ENCODE measurements at places on chromosomes 7 and 10.
A peak's percentile ranks its signal among the peaks of the same experiment; 100 is the strongest.

- no peaks in the 10 kb centered on the region for H3K4me1 ChIP-seq
- DNase-seq, result no peak
- no peaks in the 10 kb centered on the region for H3K36me3 ChIP-seq
- H3K27me3 ChIP-seq, result no peaks in the 10 kb centered on the region
Measured at GRCh38 chr10:37439826-37440225, 314.4 kb downstream of the ANKRD30A start.

- H3K27ac ChIP-seq, result no peak overlapping the region
- DNase-seq, result no peak
- peaks cover 5% of the 10 kb centered on the region for H3K4me1 ChIP-seq
- H3K27me3 ChIP-seq, result no peaks in the 10 kb centered on the region
- no peak overlapping the region for H3K4me3 ChIP-seq
- H3K36me3 ChIP-seq, result no peaks in the 10 kb centered on the region
Measured at GRCh38 chr10:114322344-114322743, 82.0 kb downstream of the AFAP1L2 start.

- H3K27ac ChIP-seq, result peak overlapping the region; percentile 26
- H3K4me3 ChIP-seq, result peak overlapping the region; percentile 3
- H3K36me3 ChIP-seq, result no peaks in the 10 kb centered on the region
- H3K4me1 ChIP-seq, result peaks cover 22% of the 10 kb centered on the region
- H3K27me3 ChIP-seq, result no peaks in the 10 kb centered on the region
- no peak for DNase-seq
Measured at GRCh38 chr7:116511552-116512519, 12.3 kb downstream of the CAV2 start.

DNA sequence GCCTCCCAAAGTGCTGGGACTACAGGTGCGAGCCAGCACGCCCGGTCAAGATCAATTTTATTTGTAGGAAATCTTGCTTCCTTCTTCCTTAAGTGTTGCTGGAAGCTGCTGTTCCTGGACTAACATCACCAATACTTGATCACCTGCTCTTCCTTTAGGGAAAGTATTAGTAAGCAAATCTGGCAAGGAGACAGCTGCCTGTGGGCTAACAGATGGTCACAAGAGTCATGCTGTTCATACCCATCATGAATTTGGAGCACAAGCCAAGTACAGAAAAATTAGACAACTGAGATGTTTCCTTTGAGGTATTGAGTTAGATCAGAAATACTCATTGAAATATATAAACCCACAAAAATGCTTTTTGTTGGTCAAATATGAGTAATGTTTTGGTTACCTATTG, 27.9 kb downstream of the BAIAP2L1 start:
- peaks cover 3% of the 10 kb centered on the region for H3K36me3 ChIP-seq
- no peak overlapping the region for H3K4me3 ChIP-seq
- peaks cover 13% of the 10 kb centered on the region for H3K4me1 ChIP-seq
- DNase-seq, result no peak
- H3K27me3 ChIP-seq, result no peaks in the 10 kb centered on the region
- no peak overlapping the region for H3K27ac ChIP-seq

- H3K27ac ChIP-seq, result peak overlapping the region; percentile 75
- no peak overlapping the region for H3K4me3 ChIP-seq
- H3K36me3 ChIP-seq, result peaks cover 9% of the 10 kb centered on the region
- peaks cover 62% of the 10 kb centered on the region for H3K4me1 ChIP-seq
- no peaks in the 10 kb centered on the region for H3K27me3 ChIP-seq
- DNase-seq, result no peak
Measured at GRCh38 chr7:137965942-137966640, 35.8 kb downstream of the CREB3L2 start.

GRCh38 chr10:11042357-11042756, 24.7 kb downstream of the CELF2 start:
- DNase-seq, result no peak
- no peak overlapping the region for H3K4me3 ChIP-seq
- no peak overlapping the region for H3K27ac ChIP-seq
- H3K4me1 ChIP-seq, result no peaks in the 10 kb centered on the region
- no peaks in the 10 kb centered on the region for H3K36me3 ChIP-seq
- H3K27me3 ChIP-seq, result peaks cover 24% of the 10 kb centered on the region
